ENCODE measurements at places on chromosomes 12 and 14.

- DNase-seq = no peak
Measured at GRCh38 chr12:41804026-41804425, 340.6 kb downstream of the GXYLT1 start.

- no peak for DNase-seq
Measured at GRCh38 chr14:61841145-61841544, 78.9 kb downstream of the SNAPC1 start.

GRCh38 chr12:116520801-116521471 is 38.2 kb upstream of the MAP1LC3B2 start:
- no peak for DNase-seq

DNA sequence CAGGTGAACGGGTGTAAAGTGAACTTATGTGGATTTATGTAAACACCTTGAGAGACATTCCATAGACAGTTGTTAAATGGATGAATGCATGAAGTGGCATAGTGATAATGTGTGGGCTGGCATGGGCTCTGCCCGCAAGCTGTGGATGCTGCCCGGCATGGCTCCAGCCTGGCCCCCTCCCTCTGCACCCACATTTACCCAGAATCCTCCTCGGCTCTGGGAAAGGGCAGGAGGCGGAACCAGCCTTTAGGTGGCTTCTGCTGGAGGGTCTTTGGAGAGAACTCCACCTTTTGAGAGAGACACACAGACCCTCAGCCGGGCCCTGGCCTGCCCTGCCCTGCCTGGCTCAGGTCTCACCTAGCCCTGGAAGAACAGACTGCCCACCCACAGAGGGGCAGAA is 18.7 kb downstream of the RASAL1 start:
- DNase-seq = no peak

- DNase-seq = no peak
Measured at GRCh38 chr12:43038991-43039390, 449.4 kb upstream of the PRICKLE1 start.

GRCh38 chr14:90641615-90642243 is 174.5 kb downstream of the TTC7B start:
- DNase-seq = no peak

- DNase-seq = no peak
Measured at GRCh38 chr14:92481811-92482555, 31.6 kb upstream of the RIN3 start.

DNA sequence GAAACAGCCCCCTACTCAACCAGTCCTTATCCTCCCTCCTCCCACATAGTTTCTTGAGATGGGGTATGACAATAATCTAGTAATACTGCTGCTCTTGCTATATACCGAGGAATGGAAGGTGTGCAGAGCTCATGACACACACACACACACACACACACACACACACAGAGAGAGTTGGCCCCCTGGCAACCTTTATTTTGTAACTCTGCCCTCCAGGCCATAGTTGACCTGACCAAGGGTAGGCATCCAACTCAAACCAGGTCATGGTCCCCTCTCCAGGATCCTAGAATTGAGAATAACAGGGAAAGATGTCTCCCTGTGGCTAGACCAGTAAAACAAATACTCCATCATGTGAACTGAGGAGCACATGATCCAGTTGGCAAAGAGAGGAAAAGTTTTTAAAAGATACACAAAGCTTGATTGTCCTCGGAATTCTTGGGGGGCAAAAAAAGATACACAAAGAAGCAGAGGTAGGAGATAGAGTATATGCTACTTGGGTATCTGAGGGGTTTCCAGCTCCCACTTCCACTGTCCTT is 11.3 kb downstream of the ERO1A start:
- DNase-seq = no peak

DNA sequence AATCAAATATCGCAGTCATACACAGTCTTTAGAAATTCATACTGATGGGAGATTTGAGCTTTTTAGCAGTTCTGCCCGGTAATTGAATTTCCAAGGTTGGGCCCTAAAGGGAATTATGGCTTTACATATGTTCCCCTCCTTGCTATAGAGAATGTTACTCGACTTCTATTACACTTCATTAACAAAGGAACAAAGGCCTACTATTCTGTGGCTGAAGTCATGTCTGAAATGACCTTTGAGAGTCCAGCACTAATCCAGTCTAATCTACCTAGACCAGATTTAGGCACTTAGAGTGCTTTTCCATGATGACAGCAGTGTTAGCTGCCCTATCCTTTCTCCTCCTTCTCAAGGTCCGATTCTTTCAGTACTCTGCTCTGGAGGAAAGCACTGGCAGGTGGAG is 305.3 kb downstream of the MED13L start:
- DNase-seq = no peak

- DNase-seq = no peak
Measured at GRCh38 chr12:99231031-99231430, 416.5 kb upstream of the GARIN6 start.

- DNase-seq = no peak
Measured at GRCh38 chr12:45305907-45306306, 90.0 kb downstream of the ANO6 start.

DNA sequence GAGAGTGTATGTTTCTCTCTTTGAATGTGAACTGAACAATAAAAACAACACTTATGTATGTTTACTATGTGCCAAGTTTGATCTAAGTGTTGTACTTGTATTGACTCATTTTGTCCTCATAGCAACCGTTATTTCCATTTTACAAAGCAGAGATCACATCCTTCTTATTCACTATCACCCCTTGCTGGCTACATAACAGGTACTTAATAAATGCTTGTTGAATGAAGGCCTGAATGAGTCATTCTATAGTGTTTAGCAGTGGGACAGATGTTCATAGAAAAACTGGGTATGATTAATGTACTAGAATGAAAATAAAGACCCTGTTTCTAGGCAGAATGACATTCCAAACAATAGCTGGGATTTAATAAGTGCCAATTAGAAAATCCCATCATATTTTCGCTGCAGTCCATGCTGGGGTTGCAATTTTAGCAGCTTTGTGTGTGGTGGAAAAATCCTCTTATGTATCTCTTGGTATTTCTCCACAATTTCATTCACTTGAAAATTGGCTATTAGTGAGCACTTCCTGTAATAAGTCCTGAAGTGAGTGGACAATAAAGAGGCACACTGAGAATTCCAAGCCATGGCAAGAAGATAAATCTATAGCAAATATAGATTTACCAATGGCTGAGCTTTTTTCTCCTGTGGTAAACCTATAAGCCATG is 86.0 kb downstream of the FAR2 start:
- no peak for DNase-seq

GRCh38 chr12:121505513-121505912 is 75.3 kb downstream of the KDM2B start:
- DNase-seq = no peak

GRCh38 chr14:102508774-102509745 is 516 bp downstream of the ANKRD9 start:
- no peak for DNase-seq

- no peak for DNase-seq
Measured at GRCh38 chr14:39217214-39217879, 16.4 kb upstream of the MIA2 start.

DNA sequence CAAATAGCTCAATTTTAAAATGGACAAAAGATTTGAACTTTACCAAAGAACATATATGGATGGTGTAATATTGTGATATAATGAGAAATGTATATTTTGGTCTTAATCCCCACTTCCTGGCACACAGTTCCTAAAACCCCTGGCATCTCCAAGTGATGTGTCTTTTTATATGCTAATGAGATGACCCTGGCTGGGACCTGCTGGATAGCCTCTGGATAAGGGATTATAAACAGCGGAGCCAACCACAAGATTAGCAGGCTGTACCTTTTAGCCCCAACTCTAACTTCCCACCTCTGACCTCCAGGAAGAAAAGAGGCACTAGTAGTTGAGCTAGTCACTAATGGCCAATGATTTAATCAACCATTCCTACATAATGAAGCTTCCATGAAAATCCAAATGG is 130.0 kb downstream of the DPF3 start:
- no peak for DNase-seq
